ENCODE measurements at places on chromosomes 11 and 22.
A peak's percentile ranks its signal among the peaks of the same experiment; 100 is the strongest.

DNA sequence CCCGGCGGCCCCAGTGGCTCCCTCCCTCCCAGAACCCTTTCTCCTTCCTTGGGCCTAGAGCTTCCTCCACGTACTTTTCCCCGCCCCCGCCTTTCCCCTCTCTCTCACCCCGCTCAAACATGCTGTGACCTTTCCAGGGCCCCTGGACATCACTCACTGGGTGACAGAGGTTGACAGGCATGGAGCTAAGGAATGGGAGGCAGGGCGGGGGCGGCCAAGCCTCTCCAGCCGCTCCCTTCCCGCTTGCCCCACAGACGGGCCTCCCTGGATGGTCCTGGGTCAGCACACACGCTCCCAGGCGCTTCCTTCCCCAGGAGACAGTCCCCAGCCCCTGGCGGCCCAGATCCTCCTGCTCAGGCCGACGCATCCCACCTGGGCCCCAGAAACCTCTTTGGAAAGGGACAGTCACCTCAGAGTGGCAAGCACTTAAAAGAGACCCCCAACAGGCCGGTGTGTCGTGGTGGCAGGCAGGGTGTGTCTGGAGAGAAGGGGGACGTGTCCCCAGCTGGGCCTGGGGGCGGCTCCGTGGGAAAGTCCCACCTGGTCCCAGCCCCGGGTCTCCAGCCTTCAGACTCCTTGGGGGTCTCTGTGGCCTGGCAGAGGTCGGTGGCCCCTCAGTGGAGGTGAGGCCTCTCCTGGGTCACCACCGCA is 8.8 kb downstream of the H19 start:
- no peak for DNase-seq

DNA sequence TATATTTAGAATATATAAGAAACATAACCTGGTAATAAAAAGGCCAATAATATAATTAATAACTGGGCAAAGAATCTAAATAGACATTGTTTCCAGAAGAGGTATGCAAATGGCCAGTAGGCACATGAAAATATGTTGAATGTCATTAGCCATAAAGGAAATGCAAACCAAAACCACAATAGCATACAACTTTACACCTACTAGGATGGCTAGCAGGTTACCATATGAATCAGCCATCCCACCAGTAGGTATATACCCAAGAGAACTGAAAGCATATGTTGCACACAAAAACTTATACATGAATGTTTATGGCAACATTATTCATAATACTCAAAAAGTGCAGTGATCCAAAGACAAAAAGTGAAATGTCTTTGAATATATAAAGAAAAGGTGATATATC is 2.7 kb upstream of the OR2D2 start:
- DNase-seq = no peak

DNA sequence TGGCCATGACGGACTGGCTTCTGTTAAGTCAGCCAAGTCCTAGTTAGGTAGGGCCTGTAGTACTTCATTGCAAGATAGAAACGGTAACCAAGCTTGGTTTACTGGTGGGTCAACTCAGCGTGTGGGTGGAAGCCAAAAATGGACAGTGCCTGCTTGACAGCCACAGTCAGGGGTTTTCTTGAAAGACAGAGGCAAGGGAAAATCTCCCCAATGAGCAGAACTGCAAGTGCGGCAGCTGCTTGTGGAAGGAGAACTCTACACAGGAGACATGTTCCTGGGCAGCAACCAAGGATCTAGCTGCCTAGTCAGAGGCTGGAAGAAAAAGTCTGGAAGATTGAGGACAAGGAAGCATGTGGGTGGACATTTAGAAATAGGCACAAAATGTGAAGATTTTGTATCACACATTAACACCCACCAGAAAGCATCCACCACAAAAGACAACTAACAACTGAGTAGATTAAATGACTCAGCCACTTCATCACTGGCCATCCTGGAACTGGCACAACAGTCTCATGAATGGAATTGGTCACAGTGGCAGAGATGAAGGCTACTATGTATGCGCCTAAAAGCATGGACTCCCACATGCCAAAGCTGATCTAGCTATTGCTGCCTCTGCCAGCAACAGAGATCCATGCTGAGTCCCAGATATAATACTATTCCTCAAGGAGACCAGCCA is 40.9 kb upstream of the SCUBE2 start:
- no peak for DNase-seq

GRCh38 chr11:131411636-131412035 is 41.2 kb downstream of the NTM start:
- DNase-seq = no peak

DNA sequence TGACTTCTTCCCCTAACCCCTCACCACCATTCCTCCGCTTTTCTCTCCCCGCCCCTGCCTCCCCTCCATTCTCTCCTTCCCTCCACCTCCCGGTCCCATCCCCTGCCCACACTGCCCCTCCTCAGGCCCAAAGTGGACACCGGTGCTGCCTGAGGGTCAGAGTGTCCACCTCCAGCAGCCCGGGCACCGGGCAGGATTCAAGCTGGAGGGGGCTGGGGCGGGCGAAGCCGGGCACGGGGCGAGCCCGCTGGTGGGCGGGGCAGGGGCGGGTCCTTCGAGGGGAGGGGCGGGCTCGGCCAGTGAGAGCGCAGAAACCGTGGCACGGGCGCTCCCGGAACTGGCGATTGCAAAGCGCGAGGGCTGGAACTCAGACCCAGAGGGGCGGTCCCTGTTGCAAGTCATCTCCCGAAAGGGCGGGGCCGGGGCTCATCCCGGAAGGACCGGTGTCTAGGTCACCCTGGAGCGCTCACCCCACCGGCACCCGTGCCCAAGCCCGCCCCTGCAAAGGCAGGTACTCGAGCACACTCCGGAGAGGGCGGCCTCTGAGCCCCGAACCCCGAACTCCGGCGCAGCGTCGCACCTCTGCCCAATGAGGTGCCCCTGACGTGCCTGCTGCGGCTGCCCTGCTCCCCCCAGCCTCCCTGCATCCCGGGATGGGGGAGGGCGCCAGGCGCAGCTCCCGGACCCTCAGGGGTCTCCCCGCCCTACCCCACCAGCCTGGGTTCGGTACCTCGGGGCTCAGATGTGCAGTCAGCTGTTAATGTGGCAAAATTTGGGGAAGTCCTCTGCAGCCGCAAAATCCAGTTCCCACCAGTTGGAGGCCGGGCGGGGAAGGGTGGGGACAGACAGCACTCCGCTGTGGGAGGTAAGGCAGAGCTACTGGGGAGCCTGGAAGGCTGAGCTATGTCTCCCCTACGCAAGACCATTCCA is 16.5 kb upstream of the CDKN1C start:
- peak; percentile 95 for DNase-seq
